ENCODE measurements at places on chromosomes 3 and 15. TPM values are rescaled to one million over a fixed set of nuclear protein-coding genes. Genes with fewer than 3 reads are reported as not detected.

- H3K4me1 ChIP-seq, result peaks cover 15% of the 10 kb centered on the region
- peak overlapping the region; percentile 84 for H3K27ac ChIP-seq
- peak; percentile 16 for DNase-seq
- no peaks in the 10 kb centered on the region for H3K36me3 ChIP-seq
- peak overlapping the region; percentile 45 for H3K4me3 ChIP-seq
These were observed 91.5 kb downstream of the ITPR1 start for GRCh38 chr3:4584456-4585249.

- H3K27me3 ChIP-seq, result no peaks in the 10 kb centered on the region
- H3K4me1 ChIP-seq, result no peaks in the 10 kb centered on the region
- DNase-seq, result peak; percentile 56
- H3K36me3 ChIP-seq, result no peaks in the 10 kb centered on the region
- H3K4me3 ChIP-seq, result no peak overlapping the region
These were observed 287.1 kb downstream of the NAALADL2 start for GRCh38 chr3:175146258-175146657.

DNA sequence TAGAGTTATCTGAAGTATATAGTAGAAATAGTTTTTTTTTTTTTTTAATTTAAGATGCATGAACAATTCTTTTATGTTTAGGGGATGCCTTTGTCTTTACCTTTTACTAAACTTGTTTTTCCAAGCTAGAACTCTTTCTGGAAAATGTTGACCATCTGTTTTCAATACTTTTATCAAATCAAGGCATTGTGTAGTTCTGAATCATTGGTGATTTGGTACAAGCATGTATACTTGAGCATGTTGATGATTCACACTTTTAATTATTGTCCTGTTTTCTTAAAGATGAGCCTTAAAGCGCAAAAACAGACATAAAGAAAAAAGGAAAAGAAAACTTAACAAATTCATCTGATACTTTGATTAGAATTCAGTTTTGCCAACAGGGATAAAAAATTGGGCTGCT is 28.3 kb downstream of the PDCD6IP start:
- peaks cover 27% of the 10 kb centered on the region for H3K36me3 ChIP-seq
- H3K4me1 ChIP-seq, result no peaks in the 10 kb centered on the region
- DNase-seq, result peak; percentile 75
- no peak overlapping the region for H3K27ac ChIP-seq
- no peak overlapping the region for H3K4me3 ChIP-seq

DNA sequence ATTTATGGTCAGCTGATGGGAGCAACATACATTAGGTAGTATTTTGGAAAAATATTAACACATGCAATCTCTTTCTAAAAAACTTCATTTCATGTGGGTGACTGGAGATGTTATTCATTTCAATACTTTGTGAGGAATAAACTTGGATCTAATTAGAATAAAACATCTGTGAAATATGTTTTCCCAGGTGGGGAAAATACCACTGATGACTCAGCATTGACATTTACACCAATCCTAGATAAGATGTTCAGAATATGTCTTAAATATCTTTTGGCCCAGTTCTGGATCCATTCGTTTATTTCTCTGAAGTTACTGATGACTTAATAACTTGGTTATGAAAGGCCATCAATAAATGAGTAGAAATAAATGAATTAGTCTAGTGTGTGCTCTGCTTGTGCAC is 247.6 kb downstream of the CHST2 start:
- no peaks in the 10 kb centered on the region for H3K4me1 ChIP-seq
- no peak overlapping the region for H3K4me3 ChIP-seq
- H3K27ac ChIP-seq, result no peak overlapping the region

Gene FEZF2
- total RNA-seq, result not detected

DNA sequence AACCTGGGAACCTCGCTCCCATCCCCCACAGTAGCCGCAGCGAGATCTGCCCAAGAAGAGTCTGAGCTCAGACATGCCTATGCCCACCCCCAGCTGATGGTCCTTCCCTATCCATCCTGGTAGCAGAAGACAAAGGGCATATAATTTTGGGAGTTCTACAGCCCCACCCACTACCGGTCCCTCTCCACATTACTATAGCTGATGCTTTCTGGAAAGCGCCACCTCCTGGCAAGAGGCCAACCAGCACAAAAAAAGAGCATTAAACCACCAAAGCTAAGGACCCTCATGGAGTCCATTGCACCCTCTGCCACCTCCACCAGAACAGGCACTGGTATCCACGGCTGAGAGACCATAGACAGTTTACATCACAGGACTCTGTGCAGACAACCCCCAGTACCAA is 168.4 kb downstream of the MEGF11 start:
- peaks cover 4% of the 10 kb centered on the region for H3K4me1 ChIP-seq
- no peak overlapping the region for H3K4me3 ChIP-seq
- no peak for DNase-seq
- H3K27ac ChIP-seq, result no peak overlapping the region

Gene CERS3
- not detected for total RNA-seq

DNA sequence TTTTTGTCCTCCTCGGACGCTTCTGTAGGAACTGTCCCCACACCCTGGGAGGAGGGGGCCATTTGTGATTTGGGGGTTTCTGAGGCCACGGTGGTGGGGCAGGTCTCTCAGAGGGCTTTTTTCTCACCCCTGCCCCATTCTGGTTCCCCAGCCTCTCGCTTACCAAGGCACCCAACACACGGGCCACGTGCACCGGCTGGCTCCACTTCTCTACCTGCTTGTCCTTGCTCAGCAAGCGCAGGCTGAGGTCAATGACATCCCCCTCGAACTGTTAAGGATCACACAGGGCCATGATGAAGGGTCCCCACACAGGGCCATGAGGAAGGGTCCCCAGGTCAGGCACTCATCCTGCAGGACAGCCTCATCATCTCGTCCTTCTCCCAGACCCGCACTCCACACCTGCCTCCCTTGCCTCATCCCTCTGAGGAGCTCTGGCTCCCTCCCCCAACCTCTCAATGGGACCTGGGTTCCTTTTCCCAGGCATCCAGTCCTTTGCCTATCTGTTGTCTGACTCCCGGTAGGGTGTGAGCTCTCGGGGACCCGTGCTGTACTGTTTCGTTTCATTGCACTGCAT is 10.6 kb downstream of the EPB42 start:
- no peak for DNase-seq
- no peaks in the 10 kb centered on the region for H3K36me3 ChIP-seq
- peaks cover 70% of the 10 kb centered on the region for H3K27me3 ChIP-seq
- H3K27ac ChIP-seq, result no peak overlapping the region

- H3K27me3 ChIP-seq, result peaks cover 2% of the 10 kb centered on the region
- no peaks in the 10 kb centered on the region for H3K36me3 ChIP-seq
- no peak overlapping the region for H3K27ac ChIP-seq
- no peak overlapping the region for H3K4me3 ChIP-seq
- H3K4me1 ChIP-seq, result no peaks in the 10 kb centered on the region
- no peak for DNase-seq
These were observed 312.3 kb upstream of the STT3B start for GRCh38 chr3:31220431-31220830.

DNA sequence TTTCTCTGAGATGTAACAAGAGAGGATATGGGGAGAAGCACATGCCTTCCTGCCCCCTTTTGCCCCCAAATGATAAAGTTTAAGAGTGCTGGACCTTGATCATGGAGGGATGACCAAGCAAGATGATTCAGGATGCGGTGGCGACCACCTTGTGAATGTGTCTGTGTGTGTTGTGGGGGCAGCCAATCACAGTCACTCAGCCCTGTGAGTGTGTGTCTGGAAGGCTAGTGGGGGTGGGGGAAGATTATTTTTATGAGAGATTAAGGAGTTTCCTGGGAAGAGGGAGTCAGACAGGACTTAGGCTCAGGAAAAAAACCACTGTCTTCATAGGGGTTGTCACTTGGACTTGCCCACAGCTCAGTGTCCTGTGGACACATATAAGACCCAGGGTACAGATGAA is 57.8 kb upstream of the KY start:
- H3K36me3 ChIP-seq, result no peaks in the 10 kb centered on the region
- no peak overlapping the region for H3K27ac ChIP-seq
- DNase-seq, result peak; percentile 67
- H3K27me3 ChIP-seq, result no peaks in the 10 kb centered on the region

- no peak overlapping the region for H3K27ac ChIP-seq
- no peaks in the 10 kb centered on the region for H3K4me1 ChIP-seq
- no peaks in the 10 kb centered on the region for H3K27me3 ChIP-seq
- no peak overlapping the region for H3K4me3 ChIP-seq
- H3K36me3 ChIP-seq, result no peaks in the 10 kb centered on the region
- DNase-seq, result no peak
These were observed 399.9 kb downstream of the LRTM1 start for GRCh38 chr3:54527953-54528352.

- no peaks in the 10 kb centered on the region for H3K4me1 ChIP-seq
- DNase-seq, result peak; percentile 7
- H3K27me3 ChIP-seq, result peaks cover 15% of the 10 kb centered on the region
- H3K27ac ChIP-seq, result no peak overlapping the region
- H3K36me3 ChIP-seq, result no peaks in the 10 kb centered on the region
These were observed 26.4 kb upstream of the MYZAP start for GRCh38 chr15:57565311-57565710.

DNA sequence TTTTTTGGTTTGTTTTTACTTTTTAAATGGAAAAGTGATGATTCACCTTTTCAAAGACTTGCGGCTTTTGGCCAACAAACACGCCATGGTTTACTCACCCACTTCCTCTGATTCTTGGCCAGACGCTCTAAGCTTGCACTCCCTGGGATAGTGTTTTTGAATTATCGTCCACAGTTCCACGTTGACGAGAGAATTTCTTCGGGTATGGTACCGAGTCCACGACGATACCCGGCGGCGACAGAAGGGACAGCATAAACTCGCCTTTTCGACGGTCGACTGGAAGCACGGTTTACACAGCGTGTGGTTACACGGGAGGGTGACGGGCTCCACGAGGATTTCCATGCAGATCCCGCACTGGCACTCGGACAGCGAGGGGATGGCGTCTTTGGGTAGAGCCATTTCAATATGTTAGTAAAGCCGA is 783 bp downstream of the RNF168 start:
- DNase-seq, result peak; percentile 92
- peaks cover 2% of the 10 kb centered on the region for H3K4me1 ChIP-seq
- 0 out of 2 replicates have a peak, but pooled peaks cover 2% of the 10 kb centered on the region for H3K36me3 ChIP-seq
- peak overlapping the region; percentile 87 for H3K4me3 ChIP-seq
- H3K27me3 ChIP-seq, result no peaks in the 10 kb centered on the region
- H3K27ac ChIP-seq, result peak overlapping the region; percentile 94
